ENCODE measurements at places on chromosomes 7 and 10. TPM values are rescaled to one million over a fixed set of nuclear protein-coding genes. Genes with fewer than 3 reads are reported as not detected.

Gene STRIP2
- 2.0 TPM for polyA plus RNA-seq

Gene ZNF853
- polyA plus RNA-seq = 5.7 TPM

Gene GFRA1
- polyA plus RNA-seq = 17.4 TPM

Gene PLXNA4
- polyA plus RNA-seq = 3.2 TPM

Gene TRIM56
- 25.6 TPM for polyA plus RNA-seq
